ENCODE measurements at places on chromosomes 2 and 18.

DNA sequence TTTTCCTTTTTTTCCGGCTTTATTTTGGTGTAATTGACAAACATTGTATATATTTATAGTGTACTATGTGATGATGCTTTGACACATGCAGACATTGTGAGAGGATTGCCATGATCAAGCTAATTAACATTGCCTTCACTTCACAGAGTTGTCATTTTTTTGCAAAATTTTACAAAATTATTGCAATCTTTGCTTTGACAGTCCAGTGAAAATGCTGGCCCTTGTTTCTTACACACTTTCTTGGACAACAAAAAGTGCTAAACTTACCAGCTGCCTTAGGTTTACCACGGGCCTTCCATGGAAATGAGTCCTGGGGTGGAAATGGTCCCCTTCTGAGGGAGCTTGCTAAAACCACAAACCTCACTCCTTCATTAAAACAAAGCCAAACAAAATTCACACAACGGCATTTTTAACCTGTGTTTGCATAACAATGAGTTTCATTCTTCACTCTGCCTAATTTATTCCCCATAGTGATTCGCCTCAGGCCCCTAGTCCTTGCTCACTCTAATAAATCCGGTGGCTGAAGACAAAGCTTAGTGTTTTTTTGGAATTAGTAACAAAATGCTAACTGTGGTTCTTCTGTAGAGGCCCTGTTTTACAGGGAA, 32.2 kb downstream of the LINC00305 start:
- DNase-seq = no peak

- no peak for DNase-seq
Observed at GRCh38 chr18:61827591-61827990, 65.2 kb downstream of the RNF152 start.

GRCh38 chr2:104977958-104978357, 59.9 kb upstream of the MRPS9 start:
- no peak for DNase-seq

GRCh38 chr2:229344151-229344551, 73.1 kb upstream of the PID1 start:
- DNase-seq = no peak

GRCh38 chr2:127759931-127760330, 51.0 kb downstream of the WDR33 start:
- DNase-seq = no peak

GRCh38 chr2:164030623-164031022, 294.8 kb upstream of the FIGN start:
- DNase-seq = no peak

DNA sequence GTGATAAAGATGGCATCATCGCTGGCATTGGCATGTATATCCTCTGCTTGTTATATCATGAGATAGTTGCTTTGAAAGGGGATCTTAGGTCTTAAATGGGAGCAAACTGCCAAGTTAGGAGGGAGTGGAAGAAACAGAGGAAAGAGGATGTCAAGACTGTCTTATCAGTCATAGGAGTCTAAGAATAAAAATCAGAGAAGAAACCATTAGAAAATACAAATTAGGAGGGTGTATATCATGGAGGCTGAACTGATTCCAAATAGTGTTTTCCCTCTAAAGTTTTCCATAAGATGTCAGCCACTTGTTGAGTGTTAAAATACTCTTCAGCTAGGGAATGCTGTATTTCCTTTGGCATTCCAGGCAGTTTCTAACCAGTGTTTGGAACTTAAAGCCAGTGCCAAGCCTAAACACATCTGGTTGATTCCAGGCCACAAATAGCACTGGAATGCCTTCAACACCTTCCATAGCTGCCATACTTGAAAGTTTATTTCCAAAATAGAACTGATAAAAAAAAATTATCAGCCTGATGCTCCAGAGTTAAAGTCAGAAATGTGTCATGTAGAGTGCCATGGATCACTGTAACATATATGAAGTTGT, 129.4 kb downstream of the ZEB2 start:
- DNase-seq = no peak
